ENCODE measurements at places on chromosomes 13 and 19.

DNA sequence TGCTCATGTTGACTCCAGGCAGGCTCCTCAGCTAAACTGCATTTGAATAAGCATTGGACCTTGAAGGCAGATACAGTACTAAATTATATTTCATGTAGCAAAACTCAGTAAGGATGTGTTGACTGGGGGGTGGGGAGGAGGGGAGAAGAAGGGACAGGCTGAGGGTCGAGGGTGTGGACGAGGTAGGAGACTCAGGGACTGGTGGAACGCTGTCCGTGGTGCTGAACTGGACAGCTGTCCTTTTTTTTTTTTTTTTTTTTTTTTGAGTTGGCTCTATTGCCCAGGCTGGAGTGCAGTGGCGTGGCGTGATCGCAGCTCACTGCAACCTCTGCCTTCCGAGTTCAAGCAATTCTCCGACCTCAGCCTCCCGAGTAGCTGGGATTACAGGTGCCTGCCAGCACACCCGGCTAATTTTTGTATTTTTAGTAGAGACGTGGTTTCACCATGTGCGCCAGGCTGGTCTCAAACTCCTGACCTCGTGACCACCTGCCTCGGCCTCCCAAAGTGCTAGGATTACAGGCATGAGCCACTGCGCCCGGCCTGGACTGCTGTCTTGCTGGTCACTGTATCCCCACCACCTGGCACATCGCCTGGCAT, 33.2 kb upstream of the CASP14 start:
- no peak for DNase-seq

GRCh38 chr13:73697166-73697565, 437.0 kb downstream of the KLF12 start:
- no peak for DNase-seq

- no peak for DNase-seq
These were observed 331.8 kb upstream of the KLF12 start for GRCh38 chr13:74466020-74466419.

GRCh38 chr13:73060251-73061160, 1.7 kb downstream of the KLF5 start:
- no peak for DNase-seq

DNA sequence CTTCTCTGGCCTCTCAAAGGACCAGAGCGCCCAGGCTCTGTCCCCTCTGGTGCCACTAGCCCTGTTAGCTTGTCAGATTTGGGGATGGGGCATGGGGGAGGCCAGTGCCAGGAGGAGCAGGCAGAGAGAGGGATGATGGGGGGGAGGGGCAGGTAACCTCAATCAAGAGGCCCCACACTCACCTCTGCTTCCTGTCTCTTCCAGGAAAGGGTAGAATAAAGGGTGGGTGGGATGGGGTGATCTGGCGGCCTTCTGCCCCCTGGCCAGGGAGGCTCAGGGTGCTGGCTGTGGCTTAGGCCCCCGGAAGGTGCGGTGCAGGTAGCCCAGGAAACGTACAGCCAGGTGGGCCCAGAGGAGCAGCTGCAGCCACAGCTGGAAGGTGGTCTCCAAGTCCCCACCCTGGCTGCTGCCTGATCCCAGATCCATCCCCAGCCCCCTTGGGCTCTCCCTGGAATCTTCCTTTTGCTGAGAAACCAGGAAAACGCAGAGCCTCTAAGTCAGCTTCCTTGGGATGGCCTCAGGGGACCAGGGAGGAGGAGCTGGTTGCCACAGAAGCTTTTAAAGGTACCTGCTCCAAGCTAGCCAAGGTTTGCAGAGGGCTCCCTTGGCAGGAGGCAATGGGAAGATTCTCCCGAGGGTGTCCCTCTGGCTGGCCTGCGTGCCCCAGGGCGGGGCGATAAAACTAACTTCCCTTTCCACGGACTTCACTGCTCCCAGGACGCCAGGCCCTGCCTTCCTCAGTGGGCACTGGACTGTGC, 5.3 kb downstream of the PRKACA start:
- no peak for DNase-seq

DNA sequence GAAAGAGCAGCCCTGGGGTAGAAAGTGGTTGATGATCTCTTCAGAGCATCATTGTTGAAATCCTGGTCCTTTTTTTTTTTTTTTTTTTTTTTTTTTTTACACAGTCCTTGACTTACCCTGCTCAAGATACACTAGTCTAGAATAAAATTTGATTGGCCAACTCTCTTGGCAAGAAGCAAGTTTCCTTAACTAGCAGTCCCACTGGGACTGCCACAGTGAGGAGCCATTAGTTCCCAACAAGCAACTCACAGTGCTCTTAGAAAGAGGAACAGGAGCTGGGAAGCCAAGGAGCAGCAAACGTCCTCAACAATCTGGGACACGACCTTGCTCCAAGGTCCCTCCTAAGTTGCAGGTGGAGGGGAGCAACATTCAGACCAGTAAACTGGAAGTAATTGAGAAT, 47.9 kb upstream of the INTS6 start:
- no peak for DNase-seq

- DNase-seq, result no peak
These were observed 49.6 kb upstream of the ANKRD10 start for GRCh38 chr13:110964229-110965037.

DNA sequence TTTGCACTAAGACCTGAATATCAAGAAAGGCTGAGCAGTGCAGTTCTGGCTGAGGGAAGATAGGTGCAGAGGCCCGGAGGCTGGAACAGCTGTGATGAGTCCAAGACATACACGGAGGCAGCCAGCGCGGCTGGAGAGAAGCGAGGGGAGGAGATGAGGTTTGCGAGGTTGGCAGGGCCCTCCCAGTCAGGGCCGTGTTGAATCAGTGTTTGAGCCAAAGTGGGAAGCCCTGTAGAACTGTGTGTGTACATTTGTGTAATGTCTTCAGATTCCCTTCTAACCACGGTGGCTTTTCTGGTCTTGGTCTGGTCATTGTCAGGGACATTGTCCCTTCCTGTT, 34.9 kb downstream of the PAK4 start:
- no peak for DNase-seq

- no peak for DNase-seq
These were observed 188.3 kb upstream of the MAB21L1 start for GRCh38 chr13:35664747-35665146.

GRCh38 chr13:63864171-63864902, 2448.7 kb upstream of the PCDH20 start:
- no peak for DNase-seq

- no peak for DNase-seq
These were observed 6.9 kb downstream of the FXYD5 start for GRCh38 chr19:35161434-35161743.

DNA sequence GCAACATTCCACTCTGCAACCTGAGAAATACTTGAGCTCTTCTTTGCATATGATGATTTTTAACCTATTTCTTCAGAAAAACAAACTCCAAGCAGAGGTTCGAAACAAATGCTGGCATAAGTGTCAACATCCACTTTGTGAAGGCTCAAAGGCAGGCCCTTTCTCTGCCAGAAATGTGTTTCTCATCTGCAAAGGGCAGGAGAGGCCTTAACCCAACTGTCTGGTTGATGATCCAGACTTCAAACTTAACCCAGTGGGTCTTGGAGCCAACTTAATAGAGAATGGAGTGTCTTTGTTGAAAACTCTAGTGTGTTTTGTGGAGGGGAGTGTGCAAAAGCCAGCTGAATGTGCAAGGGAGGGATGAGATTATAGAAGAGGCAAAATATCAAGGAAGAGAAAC, 28.3 kb upstream of the ZNF507 start:
- no peak for DNase-seq

DNA sequence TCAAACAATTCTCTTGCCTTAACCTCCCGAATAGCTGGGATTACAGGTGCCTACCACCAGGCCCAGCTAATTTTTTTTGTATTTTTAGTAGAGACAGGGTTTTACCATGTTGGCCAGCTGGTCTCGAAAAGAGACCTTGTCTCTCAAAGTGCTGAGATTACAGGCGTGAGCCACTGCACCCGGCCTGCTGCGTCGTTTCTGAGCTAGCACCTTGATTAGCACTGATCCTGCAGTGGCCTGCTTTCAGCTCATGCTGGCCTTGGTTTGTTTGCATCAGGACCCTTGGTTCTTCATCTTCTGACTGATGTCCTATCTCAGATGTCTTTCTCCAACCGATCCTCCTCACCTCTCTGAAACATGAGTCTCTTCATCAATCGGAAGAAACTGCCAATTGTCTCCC, 4.9 kb upstream of the TFDP1 start:
- DNase-seq, result no peak

DNA sequence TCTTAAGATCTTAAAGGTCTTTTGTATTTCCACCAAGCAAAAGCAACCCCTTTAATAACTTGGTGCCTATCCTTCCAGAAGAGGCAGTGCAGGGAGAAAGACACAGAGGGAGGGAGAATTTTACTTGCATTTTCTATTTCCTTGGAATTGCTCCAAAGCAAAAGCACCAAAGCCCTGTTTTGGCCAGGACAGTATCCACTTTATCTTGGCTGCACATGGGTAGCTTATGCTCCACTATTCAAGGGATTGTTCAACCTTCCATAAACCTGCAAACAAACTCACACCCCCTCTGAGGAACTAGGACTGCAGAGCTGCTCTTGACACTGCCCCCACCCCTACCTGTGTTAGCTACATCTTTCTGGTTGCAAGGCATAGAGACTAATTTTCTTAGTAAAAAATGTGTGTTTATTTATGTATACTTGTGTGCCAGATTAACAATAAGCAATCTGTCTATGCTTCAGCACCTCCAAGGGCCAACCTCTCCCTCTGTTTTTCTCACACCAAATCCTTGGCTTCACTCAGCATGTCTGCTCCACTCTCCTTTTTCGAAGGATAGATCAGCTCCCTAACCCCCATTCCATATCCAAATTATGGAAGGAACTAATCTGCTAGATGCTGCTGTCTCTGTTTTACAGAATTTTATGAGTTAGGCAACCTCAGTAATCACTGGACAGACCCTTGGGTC, 68.1 kb upstream of the KLF12 start:
- DNase-seq, result no peak

DNA sequence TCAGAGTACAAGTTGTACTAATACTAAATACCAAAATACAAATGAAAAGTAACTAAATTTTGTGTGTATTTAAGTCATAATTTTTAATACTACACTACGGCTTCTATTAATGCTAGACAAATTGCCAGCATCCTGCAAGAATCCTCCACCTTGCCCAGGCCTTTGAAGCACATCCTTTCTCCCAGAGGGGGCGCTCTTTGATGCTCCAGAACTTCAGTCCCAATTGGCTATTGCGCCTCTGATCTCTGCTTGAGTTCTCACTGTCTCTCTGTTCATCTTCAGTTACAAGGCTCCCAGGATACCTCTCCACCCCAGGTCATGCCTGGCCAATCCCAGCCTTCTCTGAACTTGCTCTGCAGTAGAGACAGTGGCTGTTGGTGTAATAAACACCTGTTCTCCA, 141.0 kb downstream of the DCLK1 start:
- no peak for DNase-seq

- DNase-seq, result no peak
These were observed 76.0 kb upstream of the MEDAG start for GRCh38 chr13:30829833-30830637.

Measured in esophagus squamous epithelium (tissue), 5 donors.